IPS DF 19.7 (cell line): ENCODE measurements at places on chromosomes 4 and X.

GRCh38 chr4:110062166-110062565 is 136.2 kb downstream of the ELOVL6 start:
- no peak for DNase-seq

DNA sequence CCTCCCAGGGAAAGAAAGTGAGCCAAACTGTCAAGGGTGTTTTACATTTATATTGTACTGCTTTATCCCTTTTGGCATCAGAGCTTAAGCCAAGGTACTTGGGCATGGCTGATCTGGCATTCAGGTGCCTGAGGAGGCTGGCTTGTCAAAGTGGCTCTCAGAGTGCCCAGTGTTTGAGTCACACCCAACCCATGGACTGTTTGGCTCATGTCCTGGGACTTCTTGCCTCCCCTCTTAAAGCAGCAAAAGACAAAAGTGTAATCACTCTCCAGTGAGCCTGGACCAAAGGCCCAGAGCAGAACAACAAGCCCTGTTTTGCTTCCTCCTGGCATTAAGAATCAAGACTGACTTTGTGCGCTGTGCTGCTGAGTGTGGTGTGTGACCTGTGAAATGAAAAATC is 311.7 kb upstream of the TAPT1 start:
- DNase-seq, result no peak

GRCh38 chr4:95289028-95289634 is 259.6 kb downstream of the UNC5C start:
- DNase-seq, result no peak

DNA sequence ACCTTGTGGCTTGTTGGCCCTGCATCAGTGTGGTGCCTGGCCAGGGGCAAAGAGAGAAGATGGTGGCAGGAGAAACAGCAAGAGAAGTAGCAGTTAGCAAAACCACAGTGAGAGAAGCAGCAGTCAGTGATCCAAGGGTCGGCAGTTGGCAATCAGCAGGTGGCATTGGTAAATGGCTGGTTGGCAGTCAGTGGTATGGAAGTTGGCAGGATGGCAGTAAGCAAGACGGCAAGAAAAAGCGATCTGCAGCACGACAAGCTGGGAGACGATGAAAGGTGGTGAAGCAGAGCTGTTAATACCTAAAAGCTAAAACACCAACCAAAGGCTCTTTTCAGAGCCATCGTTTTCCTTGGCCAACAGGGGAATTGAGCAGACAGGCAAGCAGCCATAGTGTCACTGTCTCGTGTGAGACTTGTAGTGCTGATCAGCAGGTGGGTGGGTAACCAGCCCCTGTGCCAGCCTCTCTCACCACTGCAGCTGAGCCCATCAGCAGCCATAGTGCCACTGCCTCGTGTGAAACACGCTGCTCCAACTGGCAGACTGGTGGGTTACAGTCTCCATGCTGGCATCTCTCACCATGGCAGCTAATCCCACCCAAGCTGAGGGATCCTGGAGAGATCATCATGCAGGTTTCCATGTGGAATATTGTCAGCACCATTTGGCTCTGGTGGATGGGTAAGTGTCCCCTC is 2078.4 kb downstream of the PCDH7 start:
- DNase-seq, result no peak

DNA sequence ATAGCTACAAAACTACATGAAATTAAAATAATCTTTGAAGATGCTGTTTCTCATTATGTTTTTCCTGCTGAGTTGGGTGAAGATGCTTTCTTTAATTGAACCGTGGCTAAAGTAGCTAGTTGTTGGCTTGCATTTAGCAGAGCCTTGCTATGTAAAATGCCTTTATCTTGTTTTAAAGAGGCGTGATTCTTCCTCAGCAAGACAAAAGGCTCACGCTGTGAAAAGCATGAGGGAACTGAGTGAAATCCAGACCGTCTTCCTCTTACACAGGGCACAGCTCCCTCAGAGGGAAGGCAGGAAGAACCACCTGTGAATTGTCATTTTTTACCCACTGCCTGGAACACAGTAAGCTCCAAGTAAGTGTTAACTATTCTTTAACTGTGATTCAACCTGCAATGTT is 39.0 kb upstream of the ZNF518B start:
- peak; percentile 92 for DNase-seq

GRCh38 chrX:115491766-115492165 is 69.2 kb upstream of the PLS3 start:
- DNase-seq, result no peak

GRCh38 chr4:164716901-164717300 is 37.0 kb upstream of the SMIM31 start:
- DNase-seq, result no peak

DNA sequence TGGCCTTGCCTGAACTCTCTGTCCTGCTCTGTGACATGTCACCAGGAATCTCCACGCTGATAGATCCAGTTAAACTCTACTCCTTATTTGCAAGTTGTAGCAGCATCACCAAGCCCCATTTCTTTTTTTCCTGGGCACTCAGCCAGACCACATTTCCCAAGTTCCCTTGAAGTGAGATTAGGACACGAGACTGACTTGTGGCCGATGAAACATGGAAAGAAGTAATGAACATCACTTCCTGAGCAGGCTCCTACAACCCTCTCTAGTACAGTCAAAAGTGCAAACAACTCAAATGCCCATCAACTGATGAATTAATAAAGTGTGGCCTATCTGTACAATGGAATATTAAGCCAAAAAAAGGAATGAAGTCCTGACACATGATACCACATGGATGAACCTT is 74.6 kb downstream of the MAP3K15 start:
- no peak for DNase-seq

DNA sequence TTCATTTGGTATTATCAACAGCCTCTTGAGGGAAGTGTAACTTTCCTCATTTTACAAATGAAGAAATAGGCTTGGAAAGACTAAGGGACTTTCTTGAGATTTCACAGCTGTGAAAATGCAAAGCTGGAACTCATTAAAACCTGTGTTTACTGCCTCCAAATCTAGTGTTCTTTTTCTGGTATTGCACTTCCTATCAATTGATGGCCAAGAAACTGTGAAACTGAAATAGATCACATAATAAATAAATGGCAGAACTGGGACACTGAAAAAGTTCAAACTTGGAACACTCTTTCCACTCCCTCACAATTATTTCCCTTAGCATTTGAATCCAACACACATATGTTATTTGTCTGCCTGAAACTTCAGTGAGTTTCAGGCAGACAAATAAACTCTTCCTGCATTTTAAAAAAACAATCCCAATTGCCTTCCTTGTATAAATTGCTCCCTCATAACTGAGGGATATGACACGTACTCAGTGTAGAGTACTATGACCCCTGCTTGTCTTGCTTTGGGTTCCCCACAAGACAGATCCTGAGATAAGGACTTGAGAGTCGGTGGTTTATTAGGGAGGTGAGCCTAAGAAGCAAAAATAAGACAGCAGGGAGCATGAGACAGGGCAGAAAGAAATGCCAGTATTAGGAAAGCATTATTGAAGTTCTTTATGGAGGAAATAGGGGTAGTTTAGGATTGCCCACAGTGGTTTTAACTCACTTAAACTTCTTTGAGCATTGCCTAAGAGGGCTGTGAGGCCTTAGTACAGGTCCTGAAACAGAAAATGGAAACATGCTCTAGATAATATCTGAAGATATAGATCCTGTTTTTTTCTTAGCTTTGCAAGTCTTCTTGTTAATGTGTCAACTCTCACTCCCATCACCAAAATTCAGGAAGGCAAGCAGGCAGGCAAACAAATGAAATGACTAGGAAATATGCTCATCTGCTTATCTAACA is 33.9 kb downstream of the RTL3 start:
- no peak for DNase-seq

DNA sequence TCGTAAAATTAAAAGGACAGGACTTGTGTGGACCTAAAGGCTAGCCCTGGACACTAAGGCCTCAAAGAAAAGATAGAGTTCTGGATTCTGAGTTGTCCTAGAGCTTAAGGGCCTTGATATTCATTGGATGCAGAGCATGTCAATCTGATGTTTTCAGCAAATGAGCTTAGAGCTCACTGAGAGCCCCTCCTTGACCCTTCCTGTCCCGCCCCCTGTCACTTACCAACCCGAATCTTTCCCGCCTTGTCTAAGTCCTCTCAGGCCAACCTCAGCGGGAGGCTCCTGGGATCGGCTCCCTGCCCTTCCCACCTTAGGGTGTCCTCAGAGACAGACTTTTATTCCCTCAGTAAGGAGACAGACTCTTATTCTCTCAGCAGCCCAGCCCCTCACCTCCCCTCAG is at the start of gene CT47C1:
TSS of gene CT47C1 (plus strand) at position 250 of the 400 bp plus-strand sequence. CDS start 233 bp downstream, outside the sequence.
- no peak for DNase-seq

- DNase-seq, result no peak
These were observed 67.7 kb upstream of the FAM9A start for GRCh38 chrX:8868906-8869305.

DNA sequence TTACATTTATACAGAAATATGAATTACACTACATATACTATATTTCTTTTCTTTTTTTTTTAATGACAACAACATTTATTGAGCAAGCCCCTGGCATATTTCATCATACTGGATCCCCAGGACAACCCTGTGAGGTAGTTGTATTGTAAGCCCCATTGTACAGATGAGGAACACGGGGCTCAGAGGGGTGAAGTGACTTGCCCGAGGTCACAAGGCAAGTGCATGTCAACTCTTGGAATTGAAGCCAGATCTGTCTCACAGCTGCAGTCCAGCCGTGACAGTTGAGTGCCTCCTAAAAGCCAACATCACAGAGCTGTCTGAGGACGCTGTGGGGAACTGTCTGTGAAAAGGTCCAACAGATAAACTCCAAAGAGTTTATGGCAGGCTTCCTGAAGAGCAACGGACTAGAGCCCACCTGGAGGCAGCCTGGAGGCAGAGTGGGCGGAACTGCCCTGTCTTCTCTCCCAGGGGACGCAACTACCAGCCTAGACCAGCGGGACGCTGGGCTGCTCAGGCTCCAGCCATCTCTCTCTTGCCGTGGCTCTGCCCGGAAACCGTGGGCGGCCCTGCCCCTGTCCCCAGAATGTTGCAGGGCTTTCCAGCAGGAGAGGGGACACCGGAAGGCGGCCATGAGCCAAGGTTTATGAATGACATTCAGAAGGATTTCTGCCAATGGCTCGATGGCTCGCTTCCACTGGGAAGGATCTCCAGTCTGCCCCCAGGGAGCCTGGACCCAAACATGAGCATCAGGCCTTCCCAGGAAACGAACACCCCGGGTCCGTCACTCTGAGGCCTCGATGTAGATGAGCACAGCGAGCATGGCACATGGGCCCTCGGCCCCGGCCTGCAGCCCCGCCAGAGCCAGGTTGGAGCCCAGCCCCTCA is 50.1 kb downstream of the CFAP299 start:
- no peak for DNase-seq
